ENCODE measurements at places on chromosomes 2 and 18.

GRCh38 chr2:232521959-232522622 lies 1.9 kb downstream of the PRSS56 start:
- peak overlapping the region; percentile 7 for H3K4me3 ChIP-seq
- peak; percentile 79 for DNase-seq
- H3K27ac ChIP-seq = no peak overlapping the region
- peaks cover 36% of the 10 kb centered on the region for H3K27me3 ChIP-seq
- no peaks in the 10 kb centered on the region for H3K36me3 ChIP-seq

- H3K27ac ChIP-seq = no peak overlapping the region
- H3K4me1 ChIP-seq = no peaks in the 10 kb centered on the region
- H3K27me3 ChIP-seq = peaks cover 3% of the 10 kb centered on the region
- no peak overlapping the region for H3K4me3 ChIP-seq
- no peaks in the 10 kb centered on the region for H3K36me3 ChIP-seq
Observed at GRCh38 chr2:210263841-210264240, 38.6 kb upstream of the ACADL start.

DNA sequence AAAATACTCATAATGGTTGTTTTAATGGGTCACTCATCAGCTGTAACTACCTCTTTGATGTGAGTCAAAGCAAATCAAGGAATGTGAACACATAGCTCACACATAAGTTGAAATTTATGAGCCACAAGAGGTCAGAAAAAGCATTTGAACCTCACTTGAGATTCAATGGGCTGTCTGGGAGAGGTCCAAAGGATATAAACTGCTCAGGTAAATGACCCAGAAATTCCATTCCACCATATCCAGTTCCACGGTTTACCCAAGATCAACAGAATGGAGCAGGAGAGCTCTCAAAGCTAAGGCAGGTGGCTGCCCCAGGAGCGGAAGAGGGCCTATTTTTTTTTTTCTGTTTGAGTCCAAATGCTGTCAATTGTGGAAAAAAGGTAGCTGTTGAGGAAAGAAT lies 464.1 kb downstream of the TNS1 start:
- no peaks in the 10 kb centered on the region for H3K36me3 ChIP-seq
- H3K27ac ChIP-seq = no peak overlapping the region
- no peak overlapping the region for H3K4me3 ChIP-seq
- H3K27me3 ChIP-seq = peaks cover 8% of the 10 kb centered on the region
- H3K4me1 ChIP-seq = no peaks in the 10 kb centered on the region

GRCh38 chr2:155651851-155652250 lies 680.7 kb downstream of the NR4A2 start:
- no peak for DNase-seq
- no peaks in the 10 kb centered on the region for H3K36me3 ChIP-seq
- H3K4me3 ChIP-seq = no peak overlapping the region
- H3K27ac ChIP-seq = no peak overlapping the region

DNA sequence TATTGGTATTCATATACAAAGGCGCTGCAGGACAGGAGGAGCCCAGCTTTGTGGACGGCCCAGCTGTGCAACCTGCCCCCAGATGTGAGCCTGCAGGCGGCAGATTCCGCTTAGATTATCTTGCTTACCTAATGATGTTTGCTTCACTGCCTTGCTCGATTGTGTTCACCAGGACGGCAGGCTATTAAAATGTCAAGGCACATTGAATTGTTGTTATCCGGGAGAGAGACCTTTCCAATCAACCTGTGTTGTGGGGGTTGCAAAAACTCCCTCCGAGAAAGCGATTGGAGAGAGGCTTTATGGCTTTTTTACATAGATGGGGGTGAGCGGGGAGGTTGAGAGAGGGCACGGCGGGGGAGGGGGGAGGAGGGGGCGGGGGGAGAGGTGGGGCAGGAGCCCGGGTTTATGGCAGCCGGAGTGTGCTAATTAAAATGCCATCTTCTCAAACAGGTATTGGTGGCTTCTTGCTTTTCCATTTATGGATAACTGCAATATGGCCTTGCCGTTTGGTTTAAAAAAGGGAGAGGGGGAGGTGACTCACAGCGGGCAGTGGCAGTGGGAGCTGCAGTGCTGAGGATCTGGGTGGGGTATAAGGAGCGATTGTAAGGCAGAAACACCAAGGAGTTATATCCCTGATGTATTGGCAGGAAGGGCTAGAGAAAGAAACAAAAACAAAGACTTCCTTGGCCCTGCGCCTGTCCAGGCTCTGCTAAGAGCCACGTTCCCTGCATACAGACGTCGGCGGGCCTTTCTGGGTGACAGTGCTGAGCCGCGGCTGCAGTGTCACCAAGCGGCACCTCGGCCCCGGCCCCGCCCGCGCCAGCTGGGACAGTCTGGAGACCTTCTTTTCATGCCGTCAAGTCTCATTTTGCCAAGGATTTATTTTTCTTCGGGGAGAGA lies 97.2 kb downstream of the INSIG2 start:
- H3K4me1 ChIP-seq = peaks cover 16% of the 10 kb centered on the region
- peak overlapping the region; percentile 98 for H3K27ac ChIP-seq
- peaks cover 6% of the 10 kb centered on the region for H3K36me3 ChIP-seq
- H3K27me3 ChIP-seq = no peaks in the 10 kb centered on the region

DNA sequence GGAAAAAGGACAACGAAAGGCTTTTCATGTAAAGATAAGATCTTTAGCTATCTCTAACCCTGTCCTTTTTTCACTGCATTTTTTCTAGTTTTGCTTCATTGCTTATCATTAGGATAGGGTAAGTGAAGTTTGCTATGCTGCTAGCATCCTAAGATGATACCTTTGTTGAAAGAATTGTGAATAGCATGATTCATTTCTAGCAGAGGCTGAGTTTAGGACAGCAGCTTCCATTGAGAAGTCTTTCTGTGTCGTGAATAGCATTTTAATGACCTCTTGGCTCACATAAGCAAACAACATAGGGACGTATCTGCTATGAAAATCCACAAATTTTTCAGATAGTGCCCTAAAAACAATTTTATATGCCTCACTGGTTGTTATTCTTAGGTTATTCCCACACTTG lies 36.4 kb upstream of the GAREM2 start:
- no peak overlapping the region for H3K27ac ChIP-seq

DNA sequence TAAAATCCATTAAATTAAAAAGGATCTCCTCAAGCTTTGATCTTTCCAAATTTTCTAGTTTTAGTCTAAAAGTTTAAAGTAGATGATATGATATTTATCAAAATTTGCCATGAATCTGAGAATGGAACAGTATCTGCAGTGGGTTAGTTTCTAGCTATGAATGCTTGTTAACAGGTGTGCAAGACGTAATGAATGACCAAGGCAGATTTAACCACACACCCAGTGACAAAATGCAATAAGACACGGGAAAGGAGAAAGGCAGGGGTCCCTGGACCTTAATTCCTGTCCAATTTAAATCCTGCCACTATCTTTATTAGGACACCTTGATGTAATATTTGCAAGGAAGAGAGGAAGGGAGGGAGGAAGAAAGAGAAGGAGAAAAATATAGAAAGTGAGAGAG lies 30.5 kb upstream of the PEX13 start:
- peak overlapping the region; percentile 88 for H3K27ac ChIP-seq
- H3K4me1 ChIP-seq = peaks cover 53% of the 10 kb centered on the region
- H3K36me3 ChIP-seq = peaks cover 9% of the 10 kb centered on the region
- H3K4me3 ChIP-seq = peak overlapping the region; percentile 73
- no peak for DNase-seq
- no peaks in the 10 kb centered on the region for H3K27me3 ChIP-seq

- no peak for DNase-seq
- no peak overlapping the region for H3K27ac ChIP-seq
- no peaks in the 10 kb centered on the region for H3K27me3 ChIP-seq
- H3K4me3 ChIP-seq = no peak overlapping the region
- no peaks in the 10 kb centered on the region for H3K4me1 ChIP-seq
Observed at GRCh38 chr2:33425161-33425560, 51.3 kb upstream of the RASGRP3 start.

DNA sequence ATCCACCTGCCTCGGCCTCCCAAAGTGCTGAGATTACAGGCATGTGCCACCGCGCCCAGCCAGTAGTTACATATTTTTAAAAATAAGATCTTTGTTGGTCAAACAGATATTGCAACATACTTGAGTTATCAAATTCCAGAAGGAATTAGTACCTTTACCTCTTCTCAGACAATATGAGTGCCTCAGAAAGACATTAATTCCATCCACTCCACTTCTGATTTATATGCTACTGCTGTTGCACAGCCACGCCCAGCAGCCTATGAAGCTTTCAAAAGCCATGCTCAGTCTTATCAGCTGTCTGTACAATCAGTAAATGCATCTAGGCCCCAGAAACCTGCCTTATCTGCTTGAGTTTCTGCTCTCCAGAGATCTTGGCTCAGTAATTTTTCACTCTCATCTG lies 47.8 kb downstream of the MEX3C start:
- no peak overlapping the region for H3K4me3 ChIP-seq
- peak overlapping the region; percentile 48 for H3K27ac ChIP-seq

DNA sequence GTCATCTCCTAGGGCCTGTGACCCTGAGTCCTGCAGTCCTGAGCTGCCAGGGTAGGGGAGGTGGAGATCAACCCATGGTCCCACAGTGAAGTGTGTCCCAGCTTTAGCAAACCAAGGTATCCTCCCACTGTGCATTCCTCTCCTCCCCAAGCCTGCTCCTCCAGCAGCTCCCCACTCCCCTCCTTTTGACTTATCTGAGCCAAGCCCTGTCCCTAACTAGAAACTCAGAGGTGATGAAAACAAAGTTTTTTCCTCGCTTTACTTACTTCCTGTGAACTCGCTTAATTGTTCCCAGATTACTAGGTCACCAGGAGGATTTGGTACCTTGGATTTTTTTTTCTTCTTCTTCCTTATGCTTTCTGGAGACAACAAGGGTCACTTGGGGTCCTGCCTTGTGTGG lies 80.8 kb downstream of the EHD3 start:
- H3K36me3 ChIP-seq = no peaks in the 10 kb centered on the region
- no peak overlapping the region for H3K27ac ChIP-seq
- no peak for DNase-seq
- H3K27me3 ChIP-seq = peaks cover 5% of the 10 kb centered on the region
- H3K4me1 ChIP-seq = peaks cover 29% of the 10 kb centered on the region

DNA sequence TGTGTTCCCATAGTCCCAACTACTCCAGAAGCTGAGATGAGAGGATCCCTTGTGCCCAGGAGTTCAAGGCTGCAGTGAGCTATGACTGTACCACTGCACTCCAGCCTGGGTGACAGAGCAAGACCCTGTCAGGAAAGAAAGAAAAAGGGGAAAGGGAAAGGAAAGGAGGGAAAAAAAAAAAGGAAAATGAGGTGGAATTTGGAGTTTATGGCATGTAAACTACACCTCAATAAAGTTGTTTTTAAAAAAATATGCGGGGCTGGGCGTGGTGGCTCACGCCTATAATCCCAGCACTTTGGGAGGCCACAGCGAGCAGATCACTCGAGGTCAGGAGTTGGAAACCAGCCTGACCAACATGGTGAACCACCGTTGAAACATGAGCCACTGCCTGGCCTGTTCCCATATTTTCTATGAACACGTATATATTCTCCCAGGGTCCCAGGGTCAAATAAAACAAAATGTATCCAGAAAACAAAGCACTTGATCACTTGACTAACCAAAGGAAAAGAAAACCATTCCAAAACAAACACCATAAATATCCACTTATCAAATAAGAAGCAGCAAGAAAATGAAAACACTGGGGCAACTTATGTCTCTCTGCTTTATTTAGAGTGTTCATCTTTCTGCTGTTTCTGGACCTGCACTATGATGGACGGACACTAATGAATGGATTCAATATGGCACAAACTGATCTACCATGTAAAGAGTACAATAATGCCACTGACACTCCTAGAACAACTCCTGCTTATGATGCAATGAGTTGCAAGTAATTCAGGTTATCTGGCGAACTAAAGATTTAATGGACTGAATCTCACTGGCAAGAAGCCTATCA lies 56.8 kb downstream of the ASXL2 start:
- peak overlapping the region; percentile 79 for H3K27ac ChIP-seq
- H3K4me1 ChIP-seq = peaks cover 53% of the 10 kb centered on the region
- H3K27me3 ChIP-seq = no peaks in the 10 kb centered on the region
- H3K36me3 ChIP-seq = peaks cover 10% of the 10 kb centered on the region

DNA sequence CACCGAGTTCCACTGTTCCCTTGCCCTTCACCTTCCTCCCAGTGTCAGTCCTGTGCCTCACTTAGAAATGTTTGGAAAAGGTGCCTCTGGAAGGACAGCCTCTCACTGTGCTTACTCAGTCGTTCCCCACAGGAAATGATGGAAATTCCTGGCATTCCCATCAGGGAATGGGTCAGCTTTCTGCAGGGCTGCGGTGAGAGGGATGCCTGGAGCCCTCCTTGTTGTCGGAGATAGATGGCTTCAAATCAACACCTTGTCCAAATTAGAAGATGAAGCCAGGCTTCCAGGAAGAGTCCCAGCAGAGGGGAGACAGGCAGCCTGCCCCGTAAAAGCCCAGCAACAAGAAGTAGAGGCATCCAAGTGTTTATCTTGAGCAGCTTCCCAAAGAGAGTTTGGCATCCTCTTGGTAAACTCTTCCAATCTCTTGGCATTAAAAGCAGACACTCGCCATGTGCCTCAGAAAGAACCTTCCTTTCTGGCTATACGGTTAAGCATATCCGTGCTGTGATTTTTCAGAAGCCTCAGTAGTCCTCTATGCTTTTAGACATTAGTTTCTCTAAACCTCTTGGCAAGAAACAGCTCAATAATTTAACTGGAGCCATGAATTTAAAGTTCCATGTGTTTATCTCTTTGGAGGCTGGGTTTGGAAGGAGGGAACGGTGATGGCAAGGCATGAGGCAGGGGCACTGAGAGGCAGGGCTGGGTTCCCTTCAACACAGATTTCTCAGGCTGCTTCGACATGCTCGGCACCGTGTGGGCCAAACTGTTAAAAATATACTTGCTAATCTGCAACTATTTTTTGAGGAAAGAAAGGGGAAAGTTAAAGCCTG lies 25.1 kb downstream of the COLEC12 start:
- no peaks in the 10 kb centered on the region for H3K4me1 ChIP-seq
- no peak for DNase-seq
- H3K27me3 ChIP-seq = no peaks in the 10 kb centered on the region
- H3K27ac ChIP-seq = no peak overlapping the region
- H3K36me3 ChIP-seq = no peaks in the 10 kb centered on the region
- H3K4me3 ChIP-seq = no peak overlapping the region

- no peak overlapping the region for H3K27ac ChIP-seq
- H3K4me3 ChIP-seq = no peak overlapping the region
- no peak for DNase-seq
- H3K36me3 ChIP-seq = no peaks in the 10 kb centered on the region
Observed at GRCh38 chr2:133110201-133110600, 440.2 kb upstream of the LYPD1 start.

DNA sequence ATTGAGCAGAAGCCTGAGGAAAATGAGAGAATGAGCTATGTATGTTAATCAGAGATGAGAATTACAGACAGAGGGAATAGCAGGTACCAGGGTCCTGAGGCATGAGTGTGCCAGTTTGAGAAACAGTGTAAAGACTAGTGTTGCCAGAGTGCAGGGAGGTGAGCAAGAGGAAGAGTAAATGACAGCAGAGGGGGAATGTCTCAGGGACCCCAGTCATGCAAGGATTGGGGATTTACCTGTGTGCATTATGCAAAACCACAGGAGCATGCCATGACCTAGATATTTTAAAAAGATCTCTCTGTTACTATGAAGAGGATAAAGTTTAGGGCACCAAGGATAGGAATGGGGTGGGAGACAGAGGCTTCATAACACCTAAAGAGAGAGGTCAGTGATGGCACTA lies 72.1 kb downstream of the TTC32 start:
- no peak overlapping the region for H3K4me3 ChIP-seq
- peaks cover 14% of the 10 kb centered on the region for H3K27me3 ChIP-seq
- H3K4me1 ChIP-seq = no peaks in the 10 kb centered on the region
- DNase-seq = no peak
- no peaks in the 10 kb centered on the region for H3K36me3 ChIP-seq
